ENCODE measurements at places on chromosomes 1 and 21. TPM values are rescaled to one million over a fixed set of nuclear protein-coding genes. Genes with fewer than 3 reads are reported as not detected.
A peak's percentile ranks its signal among the peaks of the same experiment; 100 is the strongest.

DNA sequence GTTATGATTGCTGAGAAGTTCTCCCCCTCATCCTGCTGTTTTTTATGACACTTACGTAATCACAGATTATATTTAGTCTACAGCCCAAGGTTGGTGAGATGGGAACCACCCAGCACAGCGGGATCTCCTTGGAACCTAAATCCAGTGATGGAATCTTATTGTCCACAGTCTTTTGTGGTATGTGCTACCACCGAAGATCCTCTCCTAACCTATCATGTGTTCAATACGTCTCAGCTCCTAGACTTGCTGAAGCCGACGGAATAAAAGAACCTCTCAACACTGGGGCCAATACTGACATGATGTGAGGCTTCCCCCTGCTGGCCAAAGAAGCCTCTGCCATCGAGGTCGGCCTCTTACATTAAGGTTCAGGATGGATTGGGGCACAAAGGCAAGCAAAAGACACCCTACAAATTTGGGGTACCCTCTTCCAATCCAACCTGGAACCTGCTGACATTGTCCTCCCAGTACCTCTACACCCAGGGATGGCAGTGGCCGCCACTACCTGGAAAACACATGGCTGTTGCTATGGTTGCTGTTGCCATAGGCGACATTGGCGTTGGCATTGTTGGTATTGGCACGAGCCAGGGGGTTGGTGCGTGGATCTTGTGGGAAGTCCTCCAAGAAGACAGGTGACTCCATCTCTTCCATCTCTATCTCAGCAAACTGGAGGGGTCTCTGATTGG, 19.4 kb upstream of the KIF21B start:
- peak; percentile 83 for DNase-seq

- peak; percentile 92 for DNase-seq
Measured at GRCh38 chr21:45596704-45597318, 46.7 kb upstream of the PCBP3 start.

DNA sequence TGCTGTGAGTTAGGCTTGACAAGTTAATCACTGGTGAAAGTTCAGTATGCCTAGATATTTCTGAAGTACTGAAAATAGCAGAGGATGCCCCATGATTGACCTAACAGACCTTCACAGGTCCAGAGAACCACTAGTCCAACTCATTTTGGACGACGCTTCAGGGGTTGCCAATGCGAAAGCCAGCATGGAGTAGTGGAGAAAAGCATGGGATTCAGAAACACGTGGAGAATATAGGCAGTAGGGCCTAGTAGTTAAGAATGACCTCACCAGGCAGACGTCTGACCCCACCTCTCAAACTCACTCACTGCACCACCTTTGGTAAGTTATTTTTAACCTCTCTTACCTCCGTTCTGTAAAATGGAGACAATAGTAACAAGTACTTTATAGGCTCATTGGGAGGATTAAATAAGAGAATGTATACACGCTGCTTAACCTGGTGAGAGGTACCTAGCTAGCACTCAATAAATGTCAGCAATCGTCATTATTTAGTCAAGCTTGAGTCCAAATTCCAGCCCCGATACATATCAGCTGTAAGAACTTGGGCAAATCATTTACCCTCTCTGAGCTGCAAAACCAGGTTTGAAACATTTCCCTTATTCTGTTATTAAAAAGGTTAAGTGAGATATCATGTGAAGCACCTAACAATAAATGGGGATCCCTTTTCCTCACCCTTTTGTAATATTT, 13.2 kb downstream of the PLPP3 start:
- DNase-seq = no peak

- DNase-seq = no peak
Measured at GRCh38 chr1:6603915-6604558, 1.4 kb upstream of the KLHL21 start.

GRCh38 chr1:233359431-233359830, 31.9 kb downstream of the MAP3K21 start:
- DNase-seq = no peak

DNA sequence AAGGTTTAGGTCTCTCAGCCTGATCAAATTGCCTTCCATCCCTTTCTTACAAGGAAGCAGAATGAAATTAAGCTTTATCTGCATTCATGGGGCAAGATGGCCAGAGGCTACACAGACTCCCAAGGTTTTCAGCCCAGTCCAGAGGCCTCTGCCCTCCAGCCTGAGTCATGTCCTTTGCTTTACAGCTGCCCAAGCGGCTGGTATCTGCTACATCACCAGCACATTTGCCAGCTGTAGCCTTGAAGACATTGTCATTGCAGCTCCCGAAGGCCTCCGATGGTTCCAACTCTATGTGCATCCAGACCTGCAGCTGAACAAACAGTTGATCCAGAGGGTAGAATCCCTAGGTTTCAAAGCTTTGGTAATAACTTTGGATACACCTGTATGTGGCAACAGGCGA, 16.0 kb downstream of the HAO2 start:
- no peak for DNase-seq

DNA sequence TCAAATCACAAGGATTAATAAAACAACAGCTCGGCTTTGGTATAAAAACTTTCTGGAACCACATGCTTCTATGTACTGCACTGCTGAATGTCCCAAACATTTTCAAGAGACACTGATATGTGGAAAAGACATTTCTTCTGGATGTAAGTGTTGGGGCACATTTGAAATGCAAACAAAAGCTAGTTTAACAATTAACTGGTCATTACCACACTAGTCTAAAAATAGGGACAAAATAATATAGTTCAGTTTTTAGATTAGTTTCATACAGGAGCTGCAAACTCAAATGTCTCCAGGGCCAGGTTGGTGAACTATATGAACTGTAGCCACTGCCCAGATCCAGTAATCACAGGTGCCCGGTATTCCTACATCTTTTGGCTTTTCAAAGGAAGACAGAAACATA, 3.2 kb downstream of the IL23R start:
- DNase-seq = no peak

Gene LAMC2
- 0.05 TPM for total RNA-seq

Measured in activated naive CD4-positive, alpha-beta T cell treated with anti-CD3 and anti-CD28 coated beads for 36 hours (primary cell).